ENCODE measurements at places on chromosomes 4 and X.

GRCh38 chr4:31341601-31342359, 621.6 kb downstream of the PCDH7 start:
- DNase-seq = no peak

DNA sequence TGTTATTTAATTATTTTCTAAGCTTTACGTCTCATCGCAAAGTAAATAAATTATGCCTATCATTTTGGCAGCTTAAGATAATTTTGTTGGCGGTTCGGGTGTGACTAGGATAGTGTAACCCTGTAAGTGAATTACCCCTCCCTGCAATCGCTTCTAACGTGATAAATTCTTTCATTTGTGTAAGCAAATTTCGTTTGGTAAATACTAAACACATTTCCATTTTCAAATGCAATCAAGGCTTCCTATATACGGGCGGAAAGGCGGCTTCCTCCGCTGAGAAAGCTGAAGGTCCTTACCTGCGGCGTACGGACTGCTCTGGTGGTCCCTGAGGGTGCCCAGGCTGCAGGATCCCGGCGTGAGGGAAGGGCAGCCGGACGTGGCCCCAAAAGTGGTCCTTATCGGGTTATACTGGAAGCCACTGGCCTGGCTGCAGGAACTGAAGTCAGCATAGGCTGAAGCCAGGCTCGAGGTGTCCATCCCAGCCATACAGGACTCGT, 403 bp downstream of the PHOX2B start:
- no peak for DNase-seq

GRCh38 chr4:76311896-76312331, 5.4 kb downstream of the STBD1 start:
- DNase-seq = no peak

GRCh38 chrX:39935411-39936064, 162.2 kb downstream of the BCOR start:
- peak; percentile 18 for DNase-seq

DNA sequence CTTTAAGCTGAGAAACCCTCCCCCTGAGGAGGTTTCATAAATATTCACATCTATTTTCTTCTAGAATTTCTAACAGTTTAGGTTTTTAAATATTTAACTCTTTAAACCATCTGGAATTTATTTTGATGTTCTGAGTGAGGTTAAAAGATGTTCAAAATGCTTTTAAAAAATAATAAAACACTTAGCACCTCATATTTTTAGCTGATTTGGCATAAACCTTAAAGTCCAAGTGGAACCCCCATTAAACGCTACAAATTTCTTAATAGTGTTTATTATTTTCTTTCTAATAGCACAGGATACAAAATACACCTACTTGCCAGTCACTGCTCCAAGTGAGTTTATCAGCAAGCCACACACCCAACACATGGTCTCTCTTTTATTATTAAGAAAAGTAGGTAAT, 277.2 kb downstream of the QDPR start:
- no peak for DNase-seq

- peak; percentile 41 for DNase-seq
These were observed 29.1 kb downstream of the TTC29 start for GRCh38 chr4:146916479-146917076.

- peak; percentile 4 for DNase-seq
These were observed 41.0 kb upstream of the DMD start for GRCh38 chrX:33252306-33252825.

GRCh38 chr4:32824336-32824735, 2104.2 kb downstream of the PCDH7 start:
- DNase-seq = peak; percentile 29
